ENCODE measurements at places on chromosomes 13 and 19. TPM values are rescaled to one million over a fixed set of nuclear protein-coding genes. Genes with fewer than 3 reads are reported as not detected.

DNA sequence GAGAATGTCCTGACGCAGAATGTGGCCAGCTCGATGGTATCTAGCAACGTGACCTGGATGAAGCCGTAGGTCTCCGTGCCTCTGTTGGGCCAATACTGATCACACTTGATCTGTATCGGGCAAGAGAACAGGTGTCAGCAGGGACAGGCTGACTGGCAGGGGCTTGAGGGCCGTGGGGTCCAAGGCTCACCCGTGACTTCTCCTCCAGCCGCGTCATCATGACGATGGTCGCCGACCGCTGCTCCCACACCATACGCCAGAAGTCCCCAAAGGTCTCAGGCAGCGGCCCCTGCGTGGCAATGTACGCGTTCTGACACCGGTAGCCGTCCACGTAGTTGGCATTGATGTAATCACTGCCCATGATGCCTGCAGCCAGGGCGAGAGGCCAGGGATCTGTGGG is 126.2 kb downstream of the PTPRS start:
- no peaks in the 10 kb centered on the region for H3K4me1 ChIP-seq
- no peak overlapping the region for H3K4me3 ChIP-seq
- H3K27me3 ChIP-seq = no peaks in the 10 kb centered on the region
- H3K27ac ChIP-seq = no peak overlapping the region
- no peak for DNase-seq
- H3K36me3 ChIP-seq = no peaks in the 10 kb centered on the region

The CGB1 gene
- not detected for total RNA-seq

DNA sequence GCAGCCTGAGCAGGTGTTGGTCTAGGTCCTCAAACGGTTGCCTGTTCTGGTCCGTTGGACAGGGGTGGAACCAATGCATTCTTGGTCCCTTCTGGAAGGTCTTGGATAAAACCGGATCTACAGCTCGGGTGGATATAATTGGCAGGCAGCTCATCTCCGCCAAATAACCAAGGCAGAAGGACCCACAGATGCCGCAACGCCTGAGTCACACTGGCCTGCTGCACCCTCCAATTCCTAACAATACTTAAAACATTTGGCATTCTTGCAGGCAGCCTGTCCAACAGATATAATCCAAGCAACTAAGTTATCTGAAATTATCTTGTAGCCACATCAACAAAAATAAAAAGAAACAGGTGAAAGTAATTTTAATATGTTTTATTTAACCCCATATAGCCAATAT is 59.0 kb upstream of the FGF14 start:
- H3K36me3 ChIP-seq = no peaks in the 10 kb centered on the region
- peaks cover 11% of the 10 kb centered on the region for H3K27me3 ChIP-seq
- no peak overlapping the region for H3K4me3 ChIP-seq
- peaks cover 5% of the 10 kb centered on the region for H3K4me1 ChIP-seq

DNA sequence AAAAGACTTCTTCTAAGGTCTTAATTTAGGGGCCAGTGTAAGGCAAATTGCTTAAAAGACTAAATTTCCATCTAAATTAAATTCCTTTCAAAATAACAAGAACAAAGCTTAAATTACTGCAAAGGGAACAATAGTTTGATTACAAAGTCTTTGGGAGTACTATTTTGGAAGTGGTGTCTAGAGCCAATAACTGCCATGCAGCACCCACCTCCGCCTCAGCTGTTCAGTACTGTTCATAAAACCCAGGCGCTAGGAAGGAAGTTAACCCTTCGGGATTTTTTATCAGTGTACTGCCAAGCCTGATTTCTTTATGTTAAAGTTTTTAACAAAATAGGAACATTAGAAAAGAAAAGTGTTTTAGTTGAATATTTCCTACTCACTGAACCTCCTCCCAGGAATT is 210.1 kb downstream of the LIG4 start:
- no peaks in the 10 kb centered on the region for H3K36me3 ChIP-seq
- H3K4me1 ChIP-seq = no peaks in the 10 kb centered on the region
- H3K27ac ChIP-seq = no peak overlapping the region

DNA sequence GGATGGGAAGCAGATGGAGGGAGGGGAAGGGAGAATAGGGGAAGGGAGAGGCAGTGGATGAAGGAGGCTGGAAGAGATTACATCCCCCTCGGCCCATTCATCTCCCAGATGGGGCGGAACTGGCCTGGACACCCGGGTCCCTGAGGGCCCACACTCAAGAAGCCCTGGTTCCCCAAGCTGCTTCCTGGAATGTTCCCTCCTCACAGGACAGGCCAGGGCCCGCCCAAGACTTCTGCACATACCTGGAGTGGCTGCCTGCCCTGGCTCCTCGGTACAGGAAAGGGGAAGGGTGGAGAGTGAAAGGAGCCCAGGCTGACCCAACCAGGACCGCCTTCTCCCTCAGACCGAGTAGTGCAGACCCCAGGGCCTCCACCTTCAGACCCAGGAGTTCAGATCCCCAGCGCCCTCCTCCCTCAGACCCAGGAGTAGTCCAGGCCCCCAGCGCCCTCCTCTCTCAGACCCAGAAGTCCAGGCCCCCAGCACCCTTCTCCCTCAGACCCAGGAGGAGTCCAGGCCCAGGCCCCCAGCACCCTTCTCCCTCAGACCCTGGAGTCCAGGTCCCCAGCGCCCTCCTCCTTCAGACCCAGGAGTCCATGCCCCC is 489 bp downstream of the NTF4 start:
- no peak overlapping the region for H3K4me3 ChIP-seq
- H3K27ac ChIP-seq = no peak overlapping the region
- DNase-seq = no peak
- H3K36me3 ChIP-seq = no peaks in the 10 kb centered on the region
- peaks cover 49% of the 10 kb centered on the region for H3K27me3 ChIP-seq

The CALR gene
- 625 TPM for total RNA-seq

The OR7D2 gene
- not detected for total RNA-seq

The OR7G1 gene
- not detected for total RNA-seq

- no peaks in the 10 kb centered on the region for H3K4me1 ChIP-seq
- no peak overlapping the region for H3K27ac ChIP-seq
- DNase-seq = no peak
- peaks cover 6% of the 10 kb centered on the region for H3K27me3 ChIP-seq
- H3K36me3 ChIP-seq = no peaks in the 10 kb centered on the region
- no peak overlapping the region for H3K4me3 ChIP-seq
Observed at GRCh38 chr13:26585136-26585535, 27.7 kb downstream of the WASF3 start.

The ZNF471 gene
- total RNA-seq = 0.39 TPM
